T-cell (primary cell): ENCODE measurements at places on chromosomes 5 and 9.
A peak's percentile ranks its signal among the peaks of the same experiment; 100 is the strongest.

DNA sequence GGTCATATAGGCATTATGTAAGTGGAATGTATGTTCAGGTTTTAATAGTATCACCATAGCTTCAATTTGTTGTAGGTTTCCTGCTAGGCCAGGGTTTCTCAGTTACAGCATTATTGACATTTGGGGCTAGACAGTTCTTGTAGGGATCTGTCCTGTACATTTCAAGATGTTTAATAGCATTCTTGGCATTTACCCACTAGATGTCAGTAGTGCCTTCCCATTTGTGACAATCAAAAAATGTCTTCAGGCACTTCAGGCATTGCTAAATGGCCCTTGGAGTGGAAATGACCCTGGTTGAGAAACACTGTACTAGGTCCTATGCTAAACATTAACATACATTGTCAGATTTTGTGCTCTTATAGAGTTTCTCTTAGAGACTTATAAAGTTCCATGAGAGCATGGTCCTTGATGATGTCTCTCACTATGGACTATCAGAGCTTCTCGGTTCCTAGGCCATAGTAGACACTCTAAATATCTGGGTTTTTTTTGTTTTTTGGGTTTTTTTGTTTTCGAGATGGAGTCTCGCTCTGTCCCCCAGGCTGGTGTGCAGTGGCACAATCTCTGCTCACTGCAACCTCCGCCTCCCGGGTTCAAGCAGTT lies 1.4 kb downstream of the KIF20A start:
- DNase-seq, result no peak
- no peaks in the 10 kb centered on the region for H3K36me3 ChIP-seq
- H3K4me1 ChIP-seq, result peaks cover 21% of the 10 kb centered on the region

DNA sequence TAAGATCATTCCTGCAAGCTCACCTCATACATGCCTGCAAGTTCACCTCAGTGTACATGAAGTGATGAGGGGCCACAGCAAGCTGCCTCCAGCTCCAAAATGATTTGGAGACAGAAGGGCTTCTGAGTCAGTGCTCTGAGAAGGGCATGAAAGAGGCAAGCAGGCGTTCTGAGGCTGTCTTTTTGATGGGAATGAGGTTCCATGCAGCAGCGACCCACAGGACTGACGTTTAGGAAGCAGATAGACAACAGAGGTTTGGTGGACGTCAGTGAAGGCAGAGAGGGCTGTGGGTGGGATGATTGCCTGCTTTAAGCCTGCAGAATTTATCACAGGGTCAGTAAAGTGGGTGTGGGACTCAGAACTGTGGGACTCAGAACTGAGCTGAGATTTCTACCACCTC lies 8.9 kb upstream of the SMIM32 start:
- H3K4me3 ChIP-seq, result no peak overlapping the region
- H3K36me3 ChIP-seq, result no peaks in the 10 kb centered on the region
- DNase-seq, result no peak

DNA sequence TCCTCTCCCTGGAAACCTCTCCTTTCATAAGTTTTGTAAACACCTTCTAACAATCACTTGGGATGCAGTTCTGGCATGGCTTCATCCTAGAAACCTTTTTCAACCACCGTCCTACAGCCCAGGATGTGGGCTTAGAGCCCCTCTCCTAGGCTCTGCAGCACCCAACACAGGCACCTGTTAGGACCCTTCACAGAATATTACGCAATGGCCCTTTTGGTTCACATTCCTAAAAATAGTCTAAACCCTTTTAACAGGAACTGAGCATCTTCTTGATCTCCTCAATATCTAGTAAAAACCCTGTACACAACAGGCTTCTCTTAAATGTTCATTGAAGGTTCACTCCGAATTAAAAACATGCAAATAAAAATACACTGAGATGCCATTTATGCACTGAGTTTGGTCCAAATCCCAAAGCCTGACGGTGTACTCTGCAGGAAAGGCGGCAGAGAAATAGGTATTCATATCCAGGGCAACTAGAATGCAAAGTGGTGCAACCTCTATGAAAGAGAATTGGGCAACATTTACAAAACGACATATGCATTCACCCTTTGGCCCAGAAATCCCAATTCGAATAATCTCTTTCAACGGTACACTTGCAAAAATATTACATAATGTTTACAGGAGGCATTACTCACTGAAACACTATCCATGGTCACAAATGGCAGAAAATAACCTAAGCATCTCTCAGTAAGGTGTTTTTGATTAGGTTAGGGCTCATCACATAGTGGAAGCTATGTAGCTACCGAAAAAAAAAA lies 169.3 kb downstream of the SEMA5A start:
- no peak overlapping the region for H3K4me3 ChIP-seq

DNA sequence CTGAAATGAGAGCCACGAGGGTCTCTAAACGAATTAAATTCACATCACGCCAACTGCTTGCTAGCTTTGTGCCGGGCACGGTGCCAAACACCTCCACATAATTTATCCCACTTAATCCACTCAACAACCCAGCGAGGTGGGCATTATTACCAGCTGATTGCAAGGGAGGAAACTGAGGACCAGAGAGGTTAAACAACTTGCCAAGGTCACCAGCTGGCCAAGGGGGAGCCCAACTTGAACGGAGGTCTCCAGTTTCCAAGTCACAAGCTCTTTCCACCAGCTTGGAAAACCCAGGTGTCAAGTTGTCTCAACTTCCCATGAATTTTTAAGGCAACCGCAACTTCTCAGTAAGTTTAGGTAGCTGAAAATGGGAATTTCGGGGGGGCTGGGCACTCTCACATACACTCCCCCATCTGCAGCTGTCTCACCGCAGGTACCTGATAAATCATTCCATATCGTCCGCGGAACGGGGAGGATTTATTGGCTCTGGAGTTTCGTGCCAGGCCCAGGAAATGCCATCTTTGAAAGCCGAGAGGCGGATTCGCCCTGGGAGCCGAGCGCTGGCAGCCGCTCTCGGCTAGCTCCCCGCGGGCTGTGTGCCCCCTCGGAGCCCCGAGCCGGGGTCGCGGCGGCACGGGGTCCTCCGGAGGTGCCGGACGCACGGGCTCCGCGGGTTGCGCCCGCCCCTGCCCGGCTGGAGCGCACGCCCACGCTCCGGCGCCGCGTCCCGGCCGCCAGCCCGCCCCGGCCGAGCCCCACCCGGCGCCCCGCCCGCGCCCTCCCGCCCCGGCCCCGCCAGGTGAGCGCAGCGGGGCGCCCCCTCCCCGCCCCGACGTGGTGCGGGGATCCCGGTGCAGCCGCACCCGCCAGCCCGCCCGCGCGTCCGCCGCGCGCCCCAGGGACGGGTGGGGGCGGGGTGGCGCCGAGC lies 617 bp downstream of the PTPN3 start:
- H3K27me3 ChIP-seq, result peaks cover 42% of the 10 kb centered on the region
- no peak overlapping the region for H3K27ac ChIP-seq
- H3K4me1 ChIP-seq, result no peaks in the 10 kb centered on the region

- no peak for DNase-seq
- H3K4me3 ChIP-seq, result no peak overlapping the region
- H3K27me3 ChIP-seq, result peaks cover 3% of the 10 kb centered on the region
- H3K4me1 ChIP-seq, result no peaks in the 10 kb centered on the region
- H3K27ac ChIP-seq, result no peak overlapping the region
- H3K36me3 ChIP-seq, result no peaks in the 10 kb centered on the region
These were observed 119.1 kb upstream of the RASEF start for GRCh38 chr9:83182071-83182470.

DNA sequence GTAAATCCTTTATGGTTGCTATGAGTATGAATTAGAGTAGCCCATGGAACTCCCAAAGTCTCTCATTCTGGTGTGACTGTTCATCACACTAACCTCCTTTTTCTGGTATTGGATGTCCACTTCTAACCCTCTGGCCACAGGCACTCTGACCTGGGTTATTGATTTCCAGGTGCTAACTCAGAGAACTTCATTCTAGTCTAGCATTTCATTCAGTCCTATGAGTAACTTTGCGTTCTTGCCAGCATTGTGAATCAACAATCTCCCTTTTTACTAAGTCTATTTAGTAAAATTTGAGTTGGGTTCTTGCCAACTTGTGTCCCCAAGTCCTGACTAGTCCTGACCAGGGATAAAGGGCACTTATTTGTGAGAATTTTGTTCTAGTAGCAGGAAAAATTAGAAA lies 103.5 kb downstream of the SNX18 start:
- no peak overlapping the region for H3K4me3 ChIP-seq
- H3K36me3 ChIP-seq, result no peaks in the 10 kb centered on the region
- no peaks in the 10 kb centered on the region for H3K27me3 ChIP-seq
- peaks cover 7% of the 10 kb centered on the region for H3K4me1 ChIP-seq
- no peak overlapping the region for H3K27ac ChIP-seq

- no peak overlapping the region for H3K4me3 ChIP-seq
- peak overlapping the region; percentile 61 for H3K27ac ChIP-seq
- no peak for DNase-seq
- no peaks in the 10 kb centered on the region for H3K27me3 ChIP-seq
- H3K4me1 ChIP-seq, result peaks cover 7% of the 10 kb centered on the region
- H3K36me3 ChIP-seq, result no peaks in the 10 kb centered on the region
These were observed 226.0 kb downstream of the SNX18 start for GRCh38 chr5:54743581-54743980.

GRCh38 chr5:35832762-35833161 lies 23.9 kb upstream of the IL7R start:
- peak overlapping the region; percentile 66 for H3K27ac ChIP-seq
- peaks cover 67% of the 10 kb centered on the region for H3K4me1 ChIP-seq
- H3K4me3 ChIP-seq, result no peak overlapping the region
- no peaks in the 10 kb centered on the region for H3K36me3 ChIP-seq
- no peaks in the 10 kb centered on the region for H3K27me3 ChIP-seq

- no peaks in the 10 kb centered on the region for H3K27me3 ChIP-seq
- no peak overlapping the region for H3K4me3 ChIP-seq
- no peak for DNase-seq
- no peak overlapping the region for H3K27ac ChIP-seq
- H3K4me1 ChIP-seq, result no peaks in the 10 kb centered on the region
These were observed 134.8 kb upstream of the PPP1R2B start for GRCh38 chr5:156715287-156715686.

DNA sequence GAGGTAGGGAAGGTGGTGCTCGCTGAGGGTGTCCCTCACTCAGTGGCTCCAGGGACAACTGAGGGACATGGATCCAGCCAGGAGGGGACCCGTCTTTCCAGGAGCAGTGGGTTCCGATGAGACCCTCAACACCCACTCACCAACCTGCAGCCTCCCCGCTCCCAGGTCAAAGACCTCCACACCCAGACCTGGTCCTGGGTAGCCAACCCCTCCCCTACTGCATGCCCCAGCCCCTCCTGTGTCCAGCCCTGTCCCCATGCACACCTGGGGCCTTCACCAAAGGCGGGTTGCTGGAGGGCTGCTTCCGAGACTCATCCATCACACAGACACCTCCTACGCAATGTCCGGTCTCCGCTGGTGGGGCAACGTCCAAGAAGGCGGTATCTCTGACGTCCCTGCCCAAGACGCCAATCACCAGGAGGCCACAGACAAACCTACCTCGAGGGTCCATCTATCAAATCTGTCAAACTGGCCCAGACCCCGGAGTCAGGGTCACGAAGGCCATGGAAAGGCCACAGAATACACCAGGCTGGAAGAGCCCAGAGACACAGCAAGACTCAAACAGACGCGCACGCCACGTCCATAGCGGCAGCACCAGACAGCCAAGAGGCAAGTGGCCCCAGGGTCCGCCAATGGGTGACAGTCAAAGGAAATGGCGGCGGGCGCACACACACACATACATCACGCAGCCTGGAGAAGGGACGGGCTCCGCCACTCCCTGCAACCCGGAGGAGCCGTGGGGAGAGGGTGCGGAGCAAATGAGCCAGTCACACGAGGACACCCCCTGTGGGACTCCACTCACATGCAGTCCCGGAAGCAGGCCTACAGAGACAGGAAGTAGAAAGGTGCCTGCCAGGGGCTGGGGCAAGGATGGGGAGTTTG lies 10.8 kb downstream of the NACC2 start:
- H3K36me3 ChIP-seq, result no peaks in the 10 kb centered on the region
- H3K27ac ChIP-seq, result no peak overlapping the region
- H3K4me3 ChIP-seq, result no peak overlapping the region
- no peak for DNase-seq
- H3K27me3 ChIP-seq, result no peaks in the 10 kb centered on the region
- peaks cover 18% of the 10 kb centered on the region for H3K4me1 ChIP-seq

- no peak overlapping the region for H3K4me3 ChIP-seq
- H3K4me1 ChIP-seq, result no peaks in the 10 kb centered on the region
- no peak for DNase-seq
- H3K27me3 ChIP-seq, result no peaks in the 10 kb centered on the region
- no peak overlapping the region for H3K27ac ChIP-seq
- H3K36me3 ChIP-seq, result no peaks in the 10 kb centered on the region
These were observed 147.5 kb downstream of the CAAP1 start for GRCh38 chr9:26745111-26745510.

DNA sequence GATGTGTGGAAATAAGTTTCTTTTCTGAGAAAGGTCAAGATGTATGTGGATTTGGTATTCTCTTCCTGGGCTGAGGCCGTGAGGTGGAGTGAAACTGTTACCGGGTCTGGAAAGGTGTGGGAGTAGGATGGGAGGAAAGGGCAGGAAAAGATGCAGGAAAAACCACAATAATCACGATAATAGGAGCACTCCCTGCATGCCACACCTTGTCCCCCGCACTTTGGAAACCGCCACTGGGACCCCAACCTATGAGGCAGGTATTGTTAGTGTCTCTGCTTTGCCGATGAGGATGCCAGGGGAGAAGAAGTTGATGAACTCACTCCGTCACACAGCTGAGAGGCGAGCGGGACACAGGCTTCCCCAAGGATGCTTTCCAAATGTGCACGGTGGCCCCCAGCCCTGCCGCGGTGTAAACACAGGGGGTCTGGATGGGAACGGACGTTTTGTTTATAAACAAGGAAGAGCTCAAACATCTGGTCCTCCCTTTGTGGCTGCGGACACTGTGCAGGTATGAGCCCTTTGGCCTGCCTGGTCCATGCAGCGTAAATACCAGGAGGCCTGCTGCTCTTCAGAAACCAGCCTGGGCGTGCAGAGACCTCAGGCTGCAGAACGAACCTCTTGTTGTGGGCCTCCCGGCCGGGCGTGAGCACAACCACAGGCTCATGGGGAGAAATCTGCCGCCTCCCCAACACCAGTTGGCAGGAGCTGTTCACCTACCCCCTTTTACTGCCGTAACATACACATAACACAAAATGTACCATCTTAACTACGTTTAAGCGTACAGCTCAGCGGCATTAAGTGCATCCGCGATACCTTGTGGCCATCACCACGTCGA lies 126.7 kb downstream of the COL23A1 start:
- H3K27ac ChIP-seq, result no peak overlapping the region
- no peaks in the 10 kb centered on the region for H3K36me3 ChIP-seq
- H3K27me3 ChIP-seq, result peaks cover 22% of the 10 kb centered on the region
- no peak for DNase-seq
- no peaks in the 10 kb centered on the region for H3K4me1 ChIP-seq

GRCh38 chr9:116156621-116157314 lies 3.2 kb downstream of the PAPPA start:
- H3K27ac ChIP-seq, result no peak overlapping the region
- H3K36me3 ChIP-seq, result no peaks in the 10 kb centered on the region
- DNase-seq, result no peak

GRCh38 chr5:81005708-81006107 lies 45.5 kb downstream of the RASGRF2 start:
- no peaks in the 10 kb centered on the region for H3K36me3 ChIP-seq
- no peaks in the 10 kb centered on the region for H3K27me3 ChIP-seq
- DNase-seq, result no peak
- peaks cover 51% of the 10 kb centered on the region for H3K4me1 ChIP-seq
- no peak overlapping the region for H3K4me3 ChIP-seq

GRCh38 chr5:7251132-7251531 lies 144.8 kb upstream of the ADCY2 start:
- H3K27me3 ChIP-seq, result no peaks in the 10 kb centered on the region
- H3K36me3 ChIP-seq, result no peaks in the 10 kb centered on the region
- no peaks in the 10 kb centered on the region for H3K4me1 ChIP-seq
- H3K27ac ChIP-seq, result no peak overlapping the region
